ENCODE measurements at places on chromosomes 2 and 18.

- DNase-seq, result no peak
These were observed 88.3 kb downstream of the NFATC1 start for GRCh38 chr18:79483971-79484491.

GRCh38 chr2:101788995-101789970 lies 91.8 kb downstream of the MAP4K4 start:
- DNase-seq, result no peak

DNA sequence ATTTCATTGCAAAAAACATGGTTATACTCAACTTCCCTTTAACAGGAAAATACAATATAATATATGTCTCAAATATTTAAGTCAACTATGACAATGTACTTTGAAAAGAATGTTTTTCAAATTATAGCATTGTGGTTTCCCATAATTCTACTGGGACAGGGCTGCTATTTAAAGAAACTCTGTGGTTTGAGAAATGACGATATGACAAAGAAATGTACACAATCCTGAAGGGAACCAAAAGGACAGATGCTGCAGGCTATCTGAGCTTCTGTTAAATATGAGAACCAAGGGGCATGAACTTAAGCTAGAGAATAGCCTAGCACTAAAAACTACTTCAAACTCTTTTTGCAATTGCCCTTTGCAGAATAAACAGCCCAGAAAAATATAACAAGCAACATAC lies 415.9 kb downstream of the GRB14 start:
- DNase-seq, result no peak

DNA sequence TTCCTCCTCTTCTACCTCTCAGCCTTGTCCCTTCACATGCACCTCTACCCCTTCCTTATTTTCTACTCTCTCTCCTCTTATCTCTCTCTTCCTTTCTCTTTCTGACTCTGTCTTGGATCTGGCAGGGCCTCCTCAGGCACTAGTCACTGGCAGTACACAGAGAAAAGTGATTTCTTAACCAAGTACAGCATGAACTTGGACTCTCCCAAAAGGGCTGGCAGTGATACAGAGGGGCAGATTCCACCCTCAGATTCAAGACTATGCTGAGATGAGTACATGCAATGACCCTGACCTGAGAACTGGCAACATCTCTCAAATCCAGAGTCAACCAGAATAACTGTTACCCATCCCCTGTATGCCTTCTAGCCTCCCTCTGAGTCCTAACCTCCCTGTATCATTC lies 4.3 kb downstream of the AOX1 start:
- DNase-seq, result no peak

DNA sequence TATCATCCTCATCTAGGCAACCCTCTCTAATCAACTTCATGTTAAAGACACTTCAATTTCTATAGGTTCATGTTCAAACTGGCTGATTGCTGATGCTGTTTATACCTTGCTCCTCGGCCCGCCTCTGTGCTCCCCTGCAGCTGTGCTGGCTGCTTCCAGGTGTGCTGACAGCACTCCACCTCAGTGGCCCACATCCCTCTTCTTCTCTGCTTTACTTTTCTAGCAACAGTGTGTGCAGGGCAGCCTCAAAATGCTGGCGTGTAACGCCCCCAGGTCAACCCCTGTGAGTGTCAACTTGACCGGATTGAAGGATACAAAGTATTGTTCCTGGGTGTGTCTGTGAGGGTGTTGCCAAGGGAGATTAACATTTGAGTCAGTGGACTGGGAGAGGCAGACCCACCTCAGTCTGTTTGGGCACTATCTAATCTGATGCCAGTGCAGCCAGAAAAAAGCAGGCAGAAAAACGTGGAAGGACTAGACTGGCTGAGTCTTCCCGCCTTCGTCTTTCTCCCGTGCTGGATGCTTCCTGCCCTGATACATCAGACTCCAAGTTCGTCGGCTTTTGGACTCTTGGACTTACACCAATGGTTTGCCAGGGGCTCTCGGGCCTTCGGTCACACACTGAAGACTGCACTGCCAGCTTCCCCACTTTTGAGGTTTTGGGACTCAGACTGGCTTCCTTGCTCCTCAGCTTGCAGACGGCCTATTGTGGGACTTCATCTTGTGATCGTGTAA lies 94.7 kb downstream of the COL6A3 start:
- DNase-seq, result no peak

DNA sequence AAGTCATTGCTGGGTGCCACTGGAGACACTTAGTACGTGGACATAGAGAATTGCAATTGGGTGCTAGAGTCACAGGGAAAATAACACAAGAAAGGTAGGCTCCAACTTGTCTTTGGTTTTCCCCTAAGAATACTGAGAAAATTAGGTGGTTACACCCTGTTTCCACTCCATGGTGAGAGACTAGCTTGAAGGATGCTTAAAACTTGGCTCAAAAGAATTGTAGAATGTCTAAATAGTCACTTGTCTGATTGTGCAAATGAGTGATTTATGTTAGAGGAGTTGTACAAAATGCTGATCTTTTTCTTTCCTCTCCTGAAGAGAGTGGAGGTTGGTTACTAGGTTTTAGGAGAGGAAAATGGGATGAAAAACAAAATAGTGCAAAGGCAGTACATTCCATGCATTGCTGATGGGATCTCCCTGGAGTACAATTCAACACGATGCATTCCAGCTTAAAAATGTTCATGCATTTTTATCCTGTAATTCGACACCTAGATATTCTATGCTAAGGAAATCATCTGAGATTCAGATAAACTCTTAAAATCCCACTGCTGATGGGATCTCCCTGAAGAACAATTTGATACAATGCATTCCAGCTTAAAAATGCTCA lies 2.2 kb upstream of the SERPINB12 start:
- DNase-seq, result no peak

DNA sequence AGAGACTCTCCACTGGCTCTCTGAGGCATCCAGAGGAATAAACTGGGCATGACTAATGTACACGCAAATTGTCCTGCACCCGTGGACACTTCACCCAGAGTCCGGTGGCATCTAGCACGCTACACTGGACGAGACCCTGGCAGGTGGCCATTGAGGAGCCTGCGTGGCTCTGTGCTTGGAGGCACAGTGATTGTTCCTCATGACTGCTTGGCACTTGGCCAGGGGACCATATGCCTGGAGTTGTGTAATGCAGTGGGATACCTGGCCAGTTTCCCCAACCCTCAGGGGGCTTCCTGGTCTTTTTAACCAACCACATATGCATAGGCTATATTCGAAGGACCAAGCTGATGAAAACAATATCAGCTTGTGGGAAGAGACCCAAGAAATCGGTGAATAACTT lies 66.6 kb downstream of the MTCL1 start:
- DNase-seq, result no peak

GRCh38 chr2:102753563-102754159 lies 8.2 kb upstream of the TMEM182 start:
- no peak for DNase-seq

DNA sequence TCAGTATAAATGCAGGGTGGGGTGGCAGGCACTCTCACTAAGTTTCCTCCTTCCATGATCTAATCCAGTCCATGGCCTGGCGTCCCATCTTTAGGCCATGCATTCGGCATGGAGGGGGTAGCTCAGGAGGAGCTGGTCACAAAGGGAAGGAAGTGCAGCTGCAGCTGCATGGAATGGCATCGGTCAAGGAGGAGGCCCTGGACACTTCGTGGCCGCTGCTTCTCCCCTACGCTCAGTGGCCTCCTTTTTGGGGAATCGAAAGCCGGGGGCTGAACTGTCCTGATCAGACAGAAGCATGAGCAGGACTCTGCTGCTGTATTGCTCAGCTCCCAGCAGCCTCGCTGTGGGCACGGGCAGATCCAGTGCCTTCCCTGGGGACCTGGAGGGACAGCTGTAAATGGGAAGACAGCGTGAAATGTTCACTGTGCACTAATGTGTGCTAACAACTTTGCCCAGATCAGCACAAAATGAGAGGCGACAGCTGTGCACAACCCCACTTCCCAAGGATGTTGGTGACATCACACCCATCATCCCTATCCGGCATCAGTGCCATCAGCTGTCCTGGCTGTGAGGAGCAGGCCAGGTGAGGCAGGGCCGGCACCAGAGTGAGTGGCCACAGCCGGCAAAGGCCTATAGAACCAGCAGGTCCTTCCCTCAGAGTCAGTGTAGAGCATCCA lies 520.1 kb upstream of the RAB6C start:
- DNase-seq, result no peak

- no peak for DNase-seq
These were observed 164.2 kb downstream of the C1D start for GRCh38 chr2:67898595-67898994.

GRCh38 chr2:61288070-61288841 lies 126.3 kb downstream of the C2orf74 start:
- DNase-seq, result no peak

GRCh38 chr2:153990771-153991170 lies 119.0 kb downstream of the GALNT13 start:
- no peak for DNase-seq

DNA sequence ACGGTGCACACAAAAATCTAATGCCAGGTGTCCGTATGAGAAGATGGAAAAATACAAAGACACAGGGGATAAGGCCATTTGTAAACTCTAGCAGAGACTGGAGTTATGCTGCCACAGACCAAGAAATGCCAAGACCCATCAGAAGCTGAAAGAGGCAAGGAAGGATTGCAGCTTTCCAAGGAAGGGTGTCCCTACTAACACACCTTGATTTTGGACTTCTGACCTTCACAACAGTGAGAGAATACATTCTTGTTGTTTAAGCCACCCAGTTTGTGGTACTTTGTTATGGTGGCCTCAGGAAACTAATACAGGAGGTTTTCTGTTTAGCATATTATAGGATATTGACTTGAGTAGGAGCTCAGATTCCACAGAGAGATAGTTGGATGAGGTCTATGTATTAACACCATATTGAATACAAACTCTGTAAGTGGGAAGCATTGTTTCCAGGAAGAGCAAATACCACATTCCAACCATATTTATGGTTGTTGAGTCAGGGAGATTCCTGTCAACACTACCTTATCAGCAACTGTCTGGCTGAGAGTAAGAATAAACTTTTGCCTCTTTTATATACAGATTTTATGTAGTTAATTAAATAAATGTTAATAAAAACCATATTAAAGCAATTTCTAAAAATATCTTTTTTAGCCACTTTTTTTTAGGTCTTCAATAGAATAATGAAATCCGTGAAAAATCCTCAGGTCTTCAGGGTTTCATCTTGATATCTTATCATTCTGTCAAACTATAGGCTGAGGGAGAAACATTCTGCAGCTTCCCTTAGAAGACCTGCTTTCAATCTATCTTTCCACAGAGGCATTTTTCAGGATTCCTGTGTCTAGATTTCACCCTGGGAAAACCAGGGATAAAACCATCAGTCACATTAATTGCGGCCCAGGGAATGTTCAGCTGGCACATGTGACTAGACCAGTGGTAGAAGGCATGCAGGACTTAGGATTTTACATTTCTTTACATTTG lies 35.4 kb upstream of the HNMT start:
- no peak for DNase-seq

DNA sequence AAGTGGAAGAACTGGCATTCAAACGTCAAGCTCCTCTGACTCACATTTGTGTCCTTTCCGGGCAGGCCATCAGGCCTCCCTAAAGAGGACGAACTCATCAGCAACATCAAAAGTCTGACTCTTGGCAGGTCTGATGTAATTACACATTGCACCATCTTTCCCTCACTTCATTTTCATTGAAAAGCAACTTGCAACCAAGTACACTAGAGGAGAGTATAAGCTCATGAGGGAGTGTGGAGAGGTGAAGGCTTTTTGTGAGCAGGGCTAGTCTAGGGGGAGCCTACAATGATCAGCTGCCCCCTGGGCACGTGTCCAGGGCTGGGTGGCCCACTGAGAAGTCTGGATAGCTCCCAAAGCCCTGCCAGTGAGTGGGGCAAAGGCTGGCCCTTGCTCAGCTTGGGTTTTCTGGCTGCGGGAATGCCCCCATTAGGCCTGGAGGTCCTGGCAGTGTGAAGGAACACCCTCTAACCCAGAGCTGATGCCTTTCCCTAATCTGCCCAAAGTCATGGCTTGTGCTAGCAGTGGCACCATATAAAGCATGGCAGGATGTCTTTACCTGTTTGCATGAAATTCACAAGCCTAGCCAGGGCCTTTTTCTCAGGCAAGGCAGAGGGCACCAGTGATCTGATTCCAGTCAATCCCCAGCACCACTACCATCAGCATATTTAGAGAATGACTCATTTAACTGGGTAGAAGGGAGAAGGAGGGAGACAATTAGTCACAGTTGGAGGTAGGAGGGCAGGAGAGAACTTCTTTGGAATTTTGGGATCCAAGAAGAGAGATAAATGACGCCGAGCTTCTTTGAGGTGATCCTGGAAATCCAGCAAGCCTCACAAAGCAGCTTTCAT lies 8.5 kb upstream of the DAW1 start:
- no peak for DNase-seq

GRCh38 chr2:159026170-159026569 lies 57.7 kb downstream of the TANC1 start:
- DNase-seq, result no peak

GRCh38 chr2:177242121-177242987 lies 22.2 kb downstream of the NFE2L2 start:
- no peak for DNase-seq

DNA sequence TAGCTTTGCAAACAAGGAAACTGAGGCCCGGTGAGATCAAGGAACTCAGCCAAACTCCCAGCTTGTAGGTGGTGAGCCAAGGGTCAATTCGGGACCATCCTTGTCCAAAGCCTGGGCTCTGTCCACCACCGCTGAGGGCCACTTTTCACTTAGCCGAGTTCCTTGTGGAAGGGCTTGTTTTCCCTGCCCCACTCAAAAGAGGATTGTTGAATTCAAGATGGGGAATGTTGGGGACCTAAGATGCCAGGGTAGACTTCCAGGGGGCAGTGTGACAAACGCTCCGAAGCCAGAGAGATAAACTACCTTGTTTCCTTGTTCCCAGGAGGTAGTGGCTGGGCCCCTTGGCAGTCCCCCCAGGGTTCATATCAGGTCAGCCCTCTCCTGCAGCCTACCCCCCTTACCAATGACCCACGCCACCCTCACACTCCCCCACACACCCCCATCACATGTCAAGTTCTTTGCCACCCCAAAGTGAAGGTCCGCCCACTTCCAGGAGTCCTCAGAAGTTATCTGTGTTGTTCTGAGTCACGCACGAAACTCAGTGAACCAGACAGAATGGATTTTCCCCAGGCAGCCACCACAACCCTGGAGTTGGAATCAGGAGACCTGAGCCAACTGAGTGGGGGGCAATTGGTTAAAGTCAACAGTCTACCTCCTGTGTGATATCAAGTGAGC lies 10.3 kb upstream of the ATOH8 start:
- DNase-seq, result no peak

GRCh38 chr18:45287531-45287930 lies 327.7 kb upstream of the SLC14A2 start:
- DNase-seq, result no peak

- no peak for DNase-seq
These were observed 1077.3 kb upstream of the TMEFF2 start for GRCh38 chr2:193272011-193272410.

- no peak for DNase-seq
These were observed 602.8 kb downstream of the EPHA4 start for GRCh38 chr2:220969348-220969747.
